ENCODE measurements at places on chromosomes 3 and 15.

DNA sequence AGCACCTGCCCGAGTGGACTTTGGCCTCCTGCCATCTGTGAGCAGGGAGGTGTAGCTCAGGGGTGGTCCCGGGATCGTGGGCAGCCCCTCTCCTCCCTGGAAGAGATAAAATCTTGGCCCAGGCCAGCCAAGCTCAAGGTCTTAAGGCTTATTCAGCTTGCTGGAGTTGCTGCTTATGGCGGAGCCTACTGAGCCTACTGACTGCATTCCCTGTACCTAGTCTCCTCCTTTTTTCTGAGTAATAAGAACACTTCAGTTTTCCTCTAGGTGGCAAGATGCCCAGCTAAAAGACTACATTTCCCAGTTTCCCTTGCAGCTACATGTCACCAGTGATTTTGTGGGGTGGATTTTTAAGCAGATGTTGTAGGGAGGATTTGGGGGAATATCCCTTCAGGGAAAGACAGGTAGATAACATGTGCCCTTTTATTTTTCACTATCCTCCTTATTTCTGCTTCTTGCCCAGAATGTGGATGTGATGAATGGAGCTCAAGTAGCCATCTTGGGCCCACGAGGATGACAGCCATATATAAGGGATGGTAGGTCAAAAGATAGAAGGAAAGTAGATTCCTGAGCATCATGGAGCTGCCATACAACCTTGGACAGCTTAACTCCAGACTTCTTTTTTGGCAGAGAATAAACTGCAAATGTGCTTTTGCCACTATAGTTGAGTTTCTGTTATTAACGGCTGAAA lies 41.4 kb upstream of the INSYN1 start:
- no peak for DNase-seq

DNA sequence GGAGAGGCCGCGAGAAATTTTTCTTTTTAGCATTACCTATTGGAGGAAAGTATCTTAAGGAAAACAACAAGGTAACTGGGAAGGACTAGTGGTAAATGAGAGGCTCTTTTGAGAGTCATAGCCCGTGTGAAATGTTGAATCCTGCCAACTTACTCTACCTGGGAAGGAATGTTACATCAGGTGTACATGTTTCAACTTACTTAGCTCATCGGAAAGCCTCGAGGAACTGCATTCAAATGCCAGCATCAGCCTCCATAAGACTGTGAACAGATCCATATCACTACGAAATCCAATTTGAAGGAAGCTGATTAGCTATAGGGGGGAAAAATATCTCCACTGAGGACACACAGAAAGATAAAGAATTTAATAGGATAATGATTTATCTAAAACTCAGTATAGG lies 72.3 kb upstream of the PDZRN3 start:
- DNase-seq, result no peak

DNA sequence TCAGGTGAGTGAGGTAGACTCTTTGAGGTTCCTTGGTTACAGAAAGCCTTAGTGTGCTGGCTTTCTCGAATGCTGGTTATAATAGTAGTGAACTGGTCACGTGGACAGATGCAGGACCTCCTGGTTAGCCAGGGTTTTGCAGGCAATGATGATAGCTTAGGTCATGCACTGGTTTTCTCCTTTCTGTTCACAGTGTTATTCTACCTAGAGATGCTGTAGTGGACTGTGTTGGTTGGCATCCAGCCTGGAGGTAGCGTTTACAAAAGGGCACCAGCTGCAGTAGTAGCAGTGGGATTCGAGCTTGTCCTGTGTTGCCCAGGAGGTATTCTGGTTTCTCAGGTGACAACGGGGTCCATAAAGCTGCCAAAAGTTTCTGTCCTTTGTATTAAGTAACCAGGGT lies 27.0 kb downstream of the PCCB start:
- no peak for DNase-seq

GRCh38 chr3:76724706-76725105 lies 315.2 kb upstream of the ROBO2 start:
- DNase-seq, result no peak

GRCh38 chr15:65249641-65250040 lies 37.0 kb downstream of the PARP16 start:
- DNase-seq, result no peak

DNA sequence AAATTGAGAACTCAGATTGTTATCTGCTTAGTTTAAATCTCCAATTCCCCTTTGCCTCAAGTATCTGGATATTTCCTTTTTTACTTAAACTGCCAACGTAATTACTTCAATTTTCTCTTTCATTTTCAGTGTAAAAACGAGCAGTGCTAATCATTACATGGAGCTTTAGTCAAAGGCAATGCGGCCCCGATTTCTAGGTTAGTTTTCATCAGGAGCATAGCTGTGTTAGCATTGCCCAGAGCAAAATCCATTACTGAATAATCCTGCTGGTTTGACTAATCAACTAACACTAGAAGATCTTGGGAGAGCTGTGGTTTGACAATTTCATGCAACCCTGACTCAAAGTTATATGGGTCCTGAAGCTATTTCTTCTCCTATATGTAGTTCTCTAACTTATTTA lies 46.2 kb downstream of the ZPLD1 start:
- no peak for DNase-seq

GRCh38 chr3:161274691-161275298 lies 53.7 kb downstream of the NMD3 start:
- DNase-seq, result peak; percentile 28

GRCh38 chr15:87967951-87968350 lies 288.6 kb downstream of the NTRK3 start:
- DNase-seq, result no peak

- peak; percentile 87 for DNase-seq
Observed at GRCh38 chr3:16177962-16178627, 3.6 kb downstream of the GALNT15 start.

DNA sequence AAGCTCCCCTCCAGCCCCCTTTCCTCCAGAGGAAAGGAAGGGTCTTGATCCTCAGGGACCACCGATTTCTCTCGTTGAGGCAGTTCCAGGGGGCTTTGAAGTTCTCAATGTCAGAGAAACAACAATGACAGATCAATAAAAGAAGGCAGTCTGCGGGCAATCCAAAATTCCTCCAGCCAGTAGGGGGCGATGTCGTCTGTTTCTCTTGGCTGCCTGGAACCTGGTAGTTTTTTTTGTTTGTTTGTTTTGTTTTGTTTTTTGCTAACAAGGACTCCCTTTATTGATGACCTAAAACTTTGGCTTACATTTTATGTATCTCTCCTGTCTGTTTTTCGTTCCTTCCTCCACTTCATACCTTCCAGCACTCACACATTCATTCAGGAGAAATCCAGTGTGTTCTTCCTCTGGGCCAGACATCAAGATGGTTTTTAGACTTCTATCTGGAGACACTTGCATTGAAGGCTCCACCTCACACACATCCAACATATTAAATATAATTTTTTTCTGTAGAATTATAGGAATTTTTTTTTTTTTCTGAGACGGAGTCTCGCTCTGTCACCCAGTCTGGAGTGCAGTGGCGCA lies 276.6 kb downstream of the RPLP1 start:
- DNase-seq, result peak; percentile 35

- DNase-seq, result no peak
Observed at GRCh38 chr15:31155151-31155550, 53.6 kb upstream of the TRPM1 start.

- no peak for DNase-seq
Observed at GRCh38 chr3:120670576-120670975, 11.5 kb downstream of the HGD start.

- DNase-seq, result no peak
Observed at GRCh38 chr15:31149987-31150386, 48.5 kb upstream of the TRPM1 start.

DNA sequence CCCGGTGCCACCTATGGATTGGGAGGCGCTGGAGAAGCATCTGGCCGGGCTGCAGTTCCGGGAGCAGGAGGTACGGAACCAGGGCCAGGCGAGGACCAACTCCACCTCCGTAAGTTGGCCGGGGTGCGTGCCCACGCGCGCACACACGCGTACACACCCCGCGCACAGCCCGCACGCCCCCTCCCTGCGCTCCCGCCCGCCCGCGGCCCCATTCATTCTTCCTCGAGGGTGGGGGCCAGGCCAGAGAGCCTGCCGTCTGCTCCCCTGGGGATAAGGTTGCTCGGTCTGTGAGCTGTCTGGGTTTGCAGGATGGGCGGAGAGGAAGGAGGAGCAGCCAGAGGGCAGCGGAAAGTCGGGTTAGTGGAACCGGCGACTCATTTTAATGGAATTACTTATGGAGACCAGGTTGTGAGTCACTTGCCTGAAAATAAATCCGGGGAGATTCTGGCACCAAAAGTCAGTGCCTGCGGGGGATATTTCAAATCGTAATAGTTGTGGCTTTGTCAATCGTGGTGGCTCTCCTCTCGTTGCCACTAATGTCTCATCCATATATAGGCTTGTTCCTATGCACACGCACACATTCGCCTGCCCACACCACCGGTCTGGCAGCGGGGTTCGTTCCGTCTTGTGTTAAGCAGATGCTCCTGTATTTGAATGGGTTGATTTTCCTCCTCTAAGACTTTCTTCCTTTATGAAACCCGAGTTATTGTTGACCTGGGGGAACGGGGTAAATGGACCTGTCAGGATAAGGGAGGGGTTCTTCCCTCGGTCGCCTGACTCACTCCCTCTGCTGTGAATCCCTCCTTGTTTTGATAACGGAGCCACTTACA lies 223.4 kb upstream of the IL12A start:
- peak; percentile 91 for DNase-seq

All from AG08396 (cell line).